T-helper 17 cell (primary cell): ENCODE measurements at places on chromosomes 1 and 21.

GRCh38 chr1:28118640-28119307 is 30.4 kb upstream of the EYA3 start:
- H3K4me1 ChIP-seq = peaks cover 5% of the 10 kb centered on the region
- no peak overlapping the region for H3K27ac ChIP-seq
- no peak for DNase-seq
- no peaks in the 10 kb centered on the region for H3K36me3 ChIP-seq

- H3K27me3 ChIP-seq = peaks cover 14% of the 10 kb centered on the region
- no peak overlapping the region for H3K27ac ChIP-seq
- no peaks in the 10 kb centered on the region for H3K36me3 ChIP-seq
- no peaks in the 10 kb centered on the region for H3K4me1 ChIP-seq
- DNase-seq = no peak
These were observed 276.2 kb downstream of the KCNH1 start for GRCh38 chr1:210857705-210858104.

- no peak overlapping the region for H3K4me3 ChIP-seq
- no peaks in the 10 kb centered on the region for H3K27me3 ChIP-seq
- DNase-seq = no peak
- no peak overlapping the region for H3K27ac ChIP-seq
These were observed 56.1 kb downstream of the HSF2BP start for GRCh38 chr21:43603233-43603626.

DNA sequence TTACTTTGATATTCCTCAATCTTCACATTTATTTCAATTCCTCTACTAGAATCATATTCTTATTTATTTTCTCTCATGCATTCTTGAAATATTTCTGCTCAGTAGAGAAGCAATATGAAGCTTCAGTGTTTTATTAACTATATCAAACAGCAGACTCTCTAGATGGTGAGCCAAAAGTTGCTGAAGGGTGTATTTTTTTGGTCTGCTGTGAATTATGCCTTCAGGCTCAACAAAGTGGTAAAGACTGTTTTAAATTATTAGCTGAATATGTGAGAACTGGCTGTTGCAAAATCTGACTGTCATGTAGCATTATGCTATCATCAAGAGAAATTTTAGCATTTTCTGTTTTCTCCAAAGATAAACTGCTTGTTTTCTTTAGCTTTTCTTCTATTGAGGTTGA is 24.9 kb upstream of the CDC42BPA start:
- H3K27me3 ChIP-seq = peaks cover 4% of the 10 kb centered on the region
- H3K36me3 ChIP-seq = no peaks in the 10 kb centered on the region
- H3K4me1 ChIP-seq = no peaks in the 10 kb centered on the region
- H3K4me3 ChIP-seq = no peak overlapping the region
- H3K27ac ChIP-seq = no peak overlapping the region

DNA sequence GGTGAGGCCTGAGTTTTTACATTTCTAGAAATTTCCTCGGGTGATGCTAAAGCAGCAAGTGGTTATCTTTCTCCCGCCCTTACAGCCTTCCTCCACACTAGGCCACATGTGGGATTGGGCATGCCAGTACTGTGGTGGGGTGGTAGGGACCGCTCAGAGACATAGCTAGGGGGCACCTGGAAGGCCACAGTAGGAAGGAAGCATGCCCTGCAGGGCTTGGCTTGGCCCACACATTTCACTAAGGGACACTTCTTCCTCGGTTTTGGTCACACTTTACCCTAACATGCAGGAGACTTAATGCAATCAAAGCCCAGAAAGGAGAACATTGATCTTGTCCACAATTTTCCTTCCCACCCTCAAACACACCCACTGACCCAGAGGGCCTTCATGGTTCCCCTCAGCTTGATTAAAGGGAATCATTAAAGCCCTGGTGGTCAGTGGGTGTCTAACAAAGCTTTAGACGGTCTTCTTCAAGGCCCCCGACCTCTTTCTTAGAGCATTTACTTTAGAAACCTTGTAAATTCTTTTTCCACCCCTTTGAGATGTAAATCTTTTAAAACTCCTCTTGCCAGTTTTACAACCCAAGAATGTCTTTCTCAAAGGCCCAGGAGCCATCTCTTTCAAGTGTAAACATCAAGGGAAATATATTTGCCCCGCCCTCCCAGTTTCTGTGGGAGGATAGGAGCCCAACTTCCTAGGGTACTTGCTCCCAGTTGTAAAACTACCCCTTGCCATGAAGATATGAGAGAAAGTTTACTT is 246.4 kb upstream of the PTBP2 start:
- no peak overlapping the region for H3K4me3 ChIP-seq
- no peaks in the 10 kb centered on the region for H3K4me1 ChIP-seq
- no peak overlapping the region for H3K27ac ChIP-seq
- H3K27me3 ChIP-seq = no peaks in the 10 kb centered on the region
- no peaks in the 10 kb centered on the region for H3K36me3 ChIP-seq

- H3K27me3 ChIP-seq = no peaks in the 10 kb centered on the region
- peaks cover 9% of the 10 kb centered on the region for H3K36me3 ChIP-seq
- DNase-seq = peak; percentile 61
- H3K27ac ChIP-seq = peak overlapping the region; percentile 94
These were observed 1.3 kb downstream of the DENND4B start for GRCh38 chr1:153945131-153945794.

DNA sequence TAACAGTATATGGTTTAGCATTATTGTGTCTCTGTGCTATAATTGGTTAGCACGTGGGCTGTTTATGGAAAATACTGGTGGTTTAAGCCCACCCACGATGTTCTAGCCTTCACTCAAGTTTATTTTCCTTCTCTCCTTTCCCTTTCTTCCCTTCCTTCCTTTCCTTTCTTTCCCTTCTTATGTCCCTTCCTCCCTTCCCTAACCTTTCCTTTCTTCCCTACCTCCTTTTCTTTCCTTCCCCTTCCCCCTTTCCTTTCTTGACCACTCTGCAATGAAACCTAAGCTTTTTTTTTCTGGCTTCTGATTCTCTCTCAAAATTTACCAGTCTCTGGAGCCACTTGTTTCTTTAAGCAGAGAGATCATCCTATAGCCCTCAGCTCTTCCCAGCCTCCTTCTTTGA is 13.4 kb upstream of the S100A10 start:
- H3K36me3 ChIP-seq = peaks cover 3% of the 10 kb centered on the region
- H3K27ac ChIP-seq = no peak overlapping the region
- H3K27me3 ChIP-seq = peaks cover 31% of the 10 kb centered on the region
- no peak for DNase-seq

GRCh38 chr1:4523551-4523950 is 130.9 kb upstream of the AJAP1 start:
- no peak for DNase-seq
- H3K36me3 ChIP-seq = no peaks in the 10 kb centered on the region
- no peaks in the 10 kb centered on the region for H3K4me1 ChIP-seq
- peaks cover 31% of the 10 kb centered on the region for H3K27me3 ChIP-seq
- H3K27ac ChIP-seq = no peak overlapping the region

- no peak for DNase-seq
- H3K36me3 ChIP-seq = peaks cover 5% of the 10 kb centered on the region
- H3K4me3 ChIP-seq = peak overlapping the region; percentile 98
- H3K27me3 ChIP-seq = no peaks in the 10 kb centered on the region
- peak overlapping the region; percentile 98 for H3K27ac ChIP-seq
These were observed 639 bp upstream of the SPATA1 start for GRCh38 chr1:84505493-84506001.

DNA sequence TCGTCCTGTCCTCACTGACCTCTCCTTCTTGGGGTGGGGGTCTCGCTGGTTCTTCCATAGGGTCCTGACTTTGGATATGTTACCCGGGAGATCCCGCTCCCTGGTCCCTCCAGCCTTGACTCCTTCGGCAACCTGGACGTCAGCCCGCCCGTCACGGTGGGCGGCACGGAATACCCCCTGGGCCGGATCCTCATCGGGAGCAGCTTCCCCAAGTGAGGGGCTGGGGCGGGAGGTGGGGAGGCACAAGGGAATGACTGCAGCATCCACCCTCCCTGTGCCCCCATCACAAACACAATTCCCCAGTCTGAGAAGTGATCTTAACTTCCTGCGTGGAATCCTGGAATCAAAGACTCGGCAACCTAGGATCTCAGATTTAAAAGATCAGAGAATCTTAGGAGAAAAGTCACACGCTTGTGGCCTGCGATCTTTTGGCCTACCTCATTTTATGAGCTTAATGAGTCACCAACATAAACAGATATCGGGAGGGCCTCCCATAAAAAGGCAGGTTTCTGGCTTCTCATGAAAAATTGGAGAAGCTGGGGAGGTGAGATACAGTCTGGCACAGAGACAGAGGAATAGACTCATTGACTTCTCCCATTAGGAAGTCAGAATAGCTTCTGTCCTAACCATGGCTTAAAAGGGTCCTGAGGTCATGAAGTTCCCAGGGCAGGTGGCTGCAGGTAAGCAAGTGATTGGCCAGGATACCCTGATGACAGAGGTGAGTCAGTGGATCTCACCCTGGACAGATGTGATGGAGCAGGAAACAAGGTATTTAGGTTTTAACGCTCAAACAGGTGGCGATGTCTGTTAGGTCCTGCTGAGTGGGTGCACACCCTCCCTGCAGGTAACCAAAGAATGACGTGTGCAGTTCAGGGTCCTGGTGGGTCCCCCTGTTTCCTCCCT is 15.9 kb upstream of the PADI3 start:
- no peaks in the 10 kb centered on the region for H3K36me3 ChIP-seq
- H3K4me1 ChIP-seq = peaks cover 4% of the 10 kb centered on the region
- no peak overlapping the region for H3K27ac ChIP-seq
- no peak for DNase-seq
- H3K27me3 ChIP-seq = peaks cover 17% of the 10 kb centered on the region
